Stimulated activated CD4-positive, alpha-beta T cell treated with anti-CD3 and anti-CD28 coated beads, TNF-alpha, amount 100 ng/mL, for 1 hour (primary cell): ENCODE measurements at places on chromosomes 3 and 15.

- no peak for DNase-seq
These were observed 72.7 kb downstream of the HMG20A start for GRCh38 chr15:77493324-77493907.

- DNase-seq, result no peak
These were observed 514.3 kb downstream of the PDCD6IP start for GRCh38 chr3:34312684-34313083.

DNA sequence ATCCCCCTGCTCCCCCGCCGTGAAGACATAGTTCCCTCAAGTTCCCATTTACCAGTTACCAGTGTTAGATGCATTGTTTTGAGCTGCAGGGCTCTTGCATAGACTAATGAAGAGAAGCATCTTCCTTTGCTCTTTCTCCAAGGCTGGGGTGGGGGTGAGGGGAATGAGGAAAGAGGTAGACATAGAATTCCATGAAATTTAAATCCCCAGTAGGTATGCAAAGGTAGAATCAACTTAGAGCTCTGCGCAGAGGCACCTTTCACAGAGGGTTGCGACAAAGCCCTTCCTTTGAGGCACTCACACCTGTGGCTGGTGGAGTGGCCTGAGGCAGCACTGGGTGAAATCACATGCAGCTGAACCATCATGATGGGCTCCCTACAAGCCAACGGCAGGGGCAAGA is 101.3 kb downstream of the WDR76 start:
- no peak for DNase-seq

DNA sequence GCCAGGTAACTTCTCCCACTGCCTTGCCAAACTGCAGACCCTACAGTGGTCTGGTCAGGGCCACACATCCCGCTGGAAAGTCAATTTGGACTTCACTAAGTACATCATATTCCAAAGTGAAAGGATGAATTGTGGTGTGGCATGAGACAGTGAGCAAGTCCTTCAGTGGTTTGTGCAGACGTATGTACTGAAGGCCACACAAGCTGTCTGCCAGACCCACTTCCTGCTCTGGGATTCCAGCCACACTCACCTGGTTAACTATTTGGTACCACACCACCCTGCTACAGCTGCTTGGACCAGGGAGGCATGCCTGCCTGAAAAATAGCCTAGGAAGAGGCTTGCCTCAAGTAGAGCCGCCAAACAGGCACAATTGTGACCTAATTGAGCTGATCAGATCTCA is 94.1 kb upstream of the STRIT1 start:
- no peak for DNase-seq

GRCh38 chr3:142651711-142652110 is 55.5 kb downstream of the PLS1 start:
- DNase-seq, result no peak

- no peak for DNase-seq
These were observed 9.7 kb upstream of the PTPN23 start for GRCh38 chr3:47370887-47371697.

GRCh38 chr3:51718547-51719409 is 11.9 kb downstream of the GRM2 start:
- no peak for DNase-seq

DNA sequence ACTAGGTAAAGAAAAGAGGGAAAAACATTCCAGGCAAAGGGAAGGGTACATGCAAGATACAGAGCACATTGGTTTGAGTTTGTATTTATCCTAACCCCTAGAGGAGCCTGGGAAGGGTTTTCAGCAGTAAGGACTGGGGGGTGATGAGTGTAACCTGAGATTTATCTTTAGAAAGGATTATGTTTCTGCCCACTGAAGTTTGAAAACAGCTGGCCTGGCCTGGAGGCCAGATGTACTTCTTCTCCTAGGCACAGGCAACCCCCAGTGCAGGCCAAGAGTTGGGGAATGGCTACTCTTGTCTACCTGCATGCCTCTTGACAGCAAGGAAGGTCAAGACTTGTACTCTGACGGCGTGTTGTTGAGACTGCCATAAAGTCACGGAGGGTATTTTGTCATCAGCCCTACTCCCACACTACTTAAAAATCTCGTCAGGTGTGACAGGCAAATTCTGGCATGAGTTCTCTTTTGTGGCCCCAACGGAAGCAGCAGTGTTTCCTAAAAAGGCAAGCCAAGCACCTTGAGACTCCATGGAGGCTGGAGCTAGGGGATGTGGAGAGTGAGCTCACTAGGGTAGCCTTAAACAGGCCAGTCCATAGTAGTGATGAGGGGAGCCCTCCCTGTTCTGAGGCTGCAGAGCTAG is 241.5 kb upstream of the WNT5A start:
- DNase-seq, result no peak

- DNase-seq, result no peak
These were observed 119.5 kb downstream of the USP13 start for GRCh38 chr3:179772297-179772696.

GRCh38 chr15:95261968-95262367 is 1030.6 kb downstream of the MCTP2 start:
- DNase-seq, result no peak
